Vein endothelial cell (primary cell): ENCODE measurements at places on chromosomes 11 and 22. TPM values are rescaled to one million over a fixed set of nuclear protein-coding genes. Genes with fewer than 3 reads are reported as not detected.

The SAA4 gene
- total RNA-seq, result not detected in 2 replicates

The OR8J1 gene
- not detected in 2 replicates for total RNA-seq

The MIAT gene
- total RNA-seq, result 0.33 and 0.48 TPM in 2 replicates

The ENTHD1 gene
- total RNA-seq, result not detected in 2 replicates

The RAG1 gene
- total RNA-seq, result 1.9 and 2.0 TPM in 2 replicates

The FAR1 gene
- total RNA-seq, result 64.3 and 106 TPM in 2 replicates

The RAB3IL1 gene
- total RNA-seq, result 1.9 and 2.0 TPM in 2 replicates

The OR5B12 gene
- not detected in 2 replicates for total RNA-seq
